ENCODE measurements at places on chromosomes 1 and 21.

DNA sequence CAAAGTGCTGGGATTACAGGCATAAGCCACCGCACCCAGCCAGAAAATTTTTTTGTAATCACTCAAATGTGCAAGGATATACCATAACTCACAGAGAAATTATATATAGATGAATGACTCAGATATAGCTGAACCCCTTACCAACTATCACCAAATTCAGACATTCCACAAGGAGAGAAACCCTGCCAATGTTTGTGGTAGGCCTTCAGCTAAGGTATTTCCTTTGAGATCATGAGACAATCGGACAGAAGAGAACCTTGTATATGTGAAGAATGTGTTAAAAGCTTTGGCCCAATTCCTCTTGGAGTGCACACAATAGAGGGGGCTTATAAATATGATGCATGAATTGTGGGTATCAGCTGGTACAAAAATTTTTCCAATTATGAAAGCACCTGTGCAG is 50.7 kb downstream of the ZNF684 start:
- peak; percentile 47 for DNase-seq

- DNase-seq = no peak
These were observed 27.6 kb downstream of the CD244 start for GRCh38 chr1:160834945-160835565.

DNA sequence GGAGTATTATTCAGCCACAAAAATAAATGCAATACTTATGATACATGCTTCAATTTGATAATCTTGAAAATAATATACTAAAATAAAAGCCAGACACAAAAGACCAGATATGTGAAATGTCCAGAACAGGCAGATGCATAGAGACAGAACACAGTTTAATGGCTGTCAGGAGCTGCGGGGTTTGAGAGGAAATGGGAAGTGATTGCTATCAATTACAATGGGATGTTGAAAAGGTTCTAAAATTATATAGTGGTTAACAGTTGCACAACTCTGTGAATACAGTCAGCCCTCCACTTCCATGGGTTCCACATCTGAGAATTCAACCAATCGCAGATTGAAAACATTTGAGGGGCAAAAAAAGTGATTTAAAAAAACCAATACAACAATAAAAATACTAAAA is 54.0 kb downstream of the LTN1 start:
- no peak for DNase-seq

DNA sequence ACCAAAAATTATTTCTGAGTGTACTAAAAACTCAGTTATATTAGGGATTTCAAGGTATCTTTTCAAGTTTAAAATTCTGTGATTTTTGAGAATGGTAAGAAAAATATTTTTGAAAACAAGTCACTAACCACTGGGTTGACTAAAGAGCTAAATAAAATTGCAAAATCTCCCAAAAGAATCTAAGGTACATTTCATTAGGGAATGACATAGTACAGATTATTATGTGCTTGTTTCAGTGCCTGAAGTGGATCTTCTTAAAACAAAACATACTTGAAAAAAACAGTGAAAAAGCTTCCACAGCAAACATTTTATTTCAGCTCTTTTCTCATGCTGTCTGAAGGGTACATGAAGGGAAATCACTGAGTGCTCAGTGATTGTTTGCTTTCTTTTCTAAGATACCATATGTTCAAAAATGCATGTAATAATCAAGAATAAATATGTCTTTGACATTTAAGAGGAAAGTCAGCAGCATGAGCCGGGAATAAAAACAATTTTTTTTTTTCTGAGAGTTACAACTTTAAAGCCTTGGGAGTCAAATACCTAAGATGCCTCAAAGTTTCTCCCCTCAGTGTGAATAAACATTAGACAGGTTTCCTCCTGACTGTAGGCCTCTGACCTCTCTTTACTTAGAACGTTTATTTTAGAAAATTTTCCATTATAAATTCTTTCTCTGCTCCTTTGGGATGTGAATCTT is 200.7 kb downstream of the KCNT2 start:
- DNase-seq = peak; percentile 30

DNA sequence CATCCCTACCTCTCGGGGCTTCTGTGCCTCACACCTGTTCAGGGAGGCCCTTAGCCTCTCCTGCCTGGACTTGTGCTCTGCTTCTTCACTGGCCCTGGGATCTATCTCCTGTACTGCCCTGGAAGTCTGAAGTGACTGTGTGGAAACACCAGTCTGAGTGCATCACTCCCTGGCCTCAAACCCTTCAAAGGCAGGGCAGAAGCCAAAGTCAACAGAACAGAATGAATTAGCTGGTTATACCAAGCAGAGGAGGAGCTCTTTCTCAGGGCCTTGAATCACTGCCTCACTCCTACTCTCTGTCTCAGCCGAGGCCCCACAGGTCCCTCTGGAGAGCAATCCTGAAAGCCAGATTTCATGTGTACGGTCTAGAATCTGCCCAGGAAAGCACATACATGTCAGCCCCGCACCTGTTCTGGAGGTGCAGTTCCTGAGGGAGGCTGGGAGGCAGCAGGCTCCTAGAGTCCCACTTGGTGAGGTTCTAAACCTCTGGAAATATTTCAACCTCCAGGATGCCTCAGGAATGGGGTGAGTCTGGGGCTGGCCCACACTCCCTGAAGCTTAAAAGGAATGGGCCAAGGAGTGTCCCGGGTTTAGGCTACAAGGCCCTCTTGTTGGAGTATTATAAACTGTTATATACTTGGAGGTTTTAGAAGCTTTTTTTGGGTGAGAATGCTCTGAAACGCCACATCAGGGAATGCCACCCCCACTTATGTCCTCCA is 98.3 kb downstream of the ABCA4 start:
- peak; percentile 76 for DNase-seq

- DNase-seq = no peak
These were observed 158.5 kb upstream of the FGGY start for GRCh38 chr1:59138402-59138801.

GRCh38 chr1:179178950-179179349 is 50.5 kb downstream of the ABL2 start:
- DNase-seq = peak; percentile 77

- DNase-seq = no peak
These were observed 556.5 kb upstream of the BRINP3 start for GRCh38 chr1:191034132-191034531.

GRCh38 chr1:23614032-23614660 is 54.8 kb upstream of the ID3 start:
- no peak for DNase-seq

- no peak for DNase-seq
These were observed 78.2 kb upstream of the F3 start for GRCh38 chr1:94619731-94620130.

DNA sequence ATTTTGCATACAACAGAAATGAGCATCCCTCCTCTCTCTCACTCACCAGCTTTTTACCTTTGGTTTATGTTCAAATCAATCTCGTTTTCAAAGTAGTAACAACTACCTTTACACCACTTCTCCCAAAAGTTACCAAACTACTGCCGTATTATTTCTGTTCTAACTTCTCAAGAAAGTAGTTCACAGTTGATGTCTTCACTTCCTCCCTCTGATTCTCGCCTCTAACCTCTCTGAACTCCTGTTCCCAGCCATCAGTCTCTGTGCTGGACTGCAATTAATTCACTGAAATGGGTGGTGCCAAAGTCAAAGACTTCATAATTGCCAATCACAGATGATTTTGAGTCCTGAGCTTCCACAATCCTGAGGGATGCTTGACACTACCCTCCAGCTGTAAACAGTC is 54.0 kb downstream of the ZNF281 start:
- no peak for DNase-seq

All from fibroblast of skin of right quadriceps (primary cell).